Mesenteric fat pad (tissue), 1 donor: ENCODE measurements at places on chromosomes 3 and 15. TPM values are rescaled to one million over a fixed set of nuclear protein-coding genes. Genes with fewer than 3 reads are reported as not detected.

- no peak for DNase-seq
These were observed 99.9 kb downstream of the ANO10 start for GRCh38 chr3:43521941-43522340.

Gene NEK11
- 5.7 TPM for total RNA-seq

Gene MAGEL2
- total RNA-seq = 0.32 TPM

Gene PARL
- 62.5 TPM for total RNA-seq

DNA sequence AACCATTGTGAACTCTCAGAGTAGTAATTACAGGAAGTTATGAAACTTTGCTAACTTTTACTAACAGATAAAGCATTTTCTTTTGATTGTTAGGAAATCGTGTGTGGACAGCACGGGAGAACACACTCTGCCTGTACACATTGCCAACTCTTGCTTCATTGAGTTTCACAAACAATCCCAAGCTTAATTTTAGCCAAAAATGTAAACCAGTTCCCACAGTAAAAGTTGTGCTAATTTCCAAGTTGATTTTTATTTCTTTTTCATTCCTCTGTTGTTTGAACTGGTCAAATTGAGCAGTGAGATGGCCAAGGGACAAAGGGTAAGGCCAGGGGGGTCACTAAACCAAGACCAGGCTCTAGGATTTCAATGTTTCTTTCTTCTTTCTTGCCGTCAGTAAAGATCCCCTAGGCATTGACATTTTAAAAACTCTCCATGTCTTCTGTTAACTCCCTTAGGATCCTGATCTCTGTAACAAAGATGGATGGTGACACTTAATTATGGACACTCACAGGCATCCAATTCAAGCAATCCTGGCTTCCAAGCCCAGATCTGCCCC, 414.9 kb downstream of the RBMS3 start:
- DNase-seq = no peak

Gene CYP1A1
- 65.0 TPM for total RNA-seq

- no peak for DNase-seq
These were observed 21.1 kb upstream of the TNK2 start for GRCh38 chr3:195929452-195929851.

GRCh38 chr3:102085431-102086176, 236.3 kb downstream of the NFKBIZ start:
- no peak for DNase-seq

DNA sequence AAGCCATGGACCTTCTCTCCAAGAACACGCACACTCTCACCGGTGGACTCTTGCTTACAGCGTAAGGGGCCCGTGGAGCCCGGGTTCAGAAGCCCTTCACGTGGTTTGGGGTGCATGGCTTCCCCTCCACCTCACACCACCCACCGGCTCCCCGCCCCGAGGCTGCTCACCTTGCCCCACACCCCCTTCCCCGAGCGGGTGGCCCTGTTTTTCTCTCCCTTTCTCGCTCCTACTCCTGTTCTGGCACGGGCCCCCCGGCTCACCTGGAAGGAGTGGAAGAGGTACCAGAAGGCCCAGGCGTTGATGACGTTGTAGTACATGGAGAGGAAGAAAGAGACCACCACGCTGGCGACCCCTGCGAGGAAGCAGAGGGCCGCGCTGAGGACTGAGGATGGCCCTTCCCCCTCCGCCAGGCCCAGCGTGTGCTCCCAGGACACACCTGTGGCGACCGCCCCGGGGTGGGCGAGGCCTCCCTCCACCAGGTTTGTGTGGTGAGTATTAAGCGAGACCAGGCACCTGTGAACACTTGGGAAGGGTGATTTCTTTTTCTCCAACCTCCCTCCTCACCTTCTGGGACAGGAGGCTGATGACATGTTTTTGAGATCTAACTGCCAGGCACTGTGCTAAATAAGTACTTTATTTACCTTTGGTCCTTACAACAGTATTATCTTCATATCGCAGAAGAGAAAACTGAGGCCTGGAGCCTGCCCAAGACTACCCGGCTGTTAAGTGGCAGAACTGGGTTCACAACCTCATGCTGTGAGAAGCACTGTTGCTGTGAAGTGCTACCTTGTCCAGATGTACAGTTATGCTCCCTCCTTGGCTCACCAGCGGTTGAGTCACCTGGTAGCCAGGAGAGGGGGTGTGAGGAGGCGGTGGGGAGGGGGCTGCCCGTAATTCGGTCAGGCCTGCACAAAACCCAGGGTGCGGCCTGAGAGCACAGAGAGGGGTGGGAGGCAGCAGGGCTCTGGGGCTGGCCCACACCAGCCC, 16.3 kb downstream of the SLC6A20 start:
- no peak for DNase-seq
